Glutamatergic neuron (in vitro differentiated cells): ENCODE measurements at places on chromosomes 5 and 9. TPM values are rescaled to one million over a fixed set of nuclear protein-coding genes. Genes with fewer than 3 reads are reported as not detected.

Gene UGT3A1
- not detected for total RNA-seq

DNA sequence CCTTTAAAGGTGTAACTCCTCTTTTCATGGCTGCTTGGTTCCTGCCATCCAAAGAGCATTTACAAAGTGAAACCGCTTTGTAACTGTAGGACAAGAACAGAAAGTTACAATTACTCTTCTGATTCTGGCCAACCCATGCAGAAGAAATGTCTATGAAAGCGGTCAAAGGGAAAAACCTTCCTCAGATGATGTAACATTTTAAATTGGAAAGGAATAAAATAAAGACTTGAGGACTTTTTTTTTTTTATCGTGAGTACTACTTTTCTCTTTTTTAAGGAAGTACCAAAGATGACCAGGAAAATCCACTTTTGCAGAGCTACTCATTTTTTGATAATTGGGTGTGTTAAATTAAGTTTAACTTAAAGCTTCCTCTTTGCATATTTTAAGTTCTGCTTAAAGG lies 13.0 kb upstream of the C9orf72 start:
- DNase-seq, result no peak

Gene ENHO
- total RNA-seq, result 11.5 TPM

Gene ZNF483
- total RNA-seq, result 6.5 TPM

DNA sequence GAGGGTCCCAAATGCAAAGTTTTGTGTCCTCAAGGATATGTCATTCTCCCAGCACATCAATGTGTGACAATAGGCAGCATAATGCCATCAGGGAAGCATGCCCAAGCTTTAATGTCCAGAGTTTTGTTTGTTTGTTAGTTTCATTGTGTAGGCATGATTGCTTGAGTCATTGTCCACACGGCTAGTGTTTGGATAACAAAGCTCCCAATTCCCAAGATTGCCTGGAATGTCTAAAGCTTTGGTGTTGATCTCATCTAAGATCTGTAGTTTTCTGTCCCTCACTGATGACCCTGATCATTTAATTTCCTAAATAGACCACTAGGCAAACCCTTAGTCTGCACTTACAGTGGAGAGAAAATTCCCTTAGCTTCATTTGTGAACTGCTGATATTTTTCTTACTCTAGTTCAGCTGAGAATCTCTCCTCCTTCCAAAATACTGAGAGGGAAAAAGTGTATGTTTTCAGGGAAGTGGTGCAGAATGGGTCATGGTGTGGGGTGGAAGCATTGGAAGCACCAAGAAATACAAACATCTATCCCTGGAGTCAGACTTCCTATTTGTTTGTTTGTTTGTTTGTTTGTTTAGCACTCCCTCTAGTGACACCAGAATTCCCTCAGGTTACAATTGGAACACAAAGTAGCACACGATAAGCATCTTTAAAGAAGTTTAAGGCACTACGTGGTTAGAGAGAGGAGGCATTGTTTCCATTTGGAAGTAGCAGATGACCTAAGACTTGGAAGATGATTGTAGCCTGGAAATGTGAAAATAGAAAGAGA lies 127.1 kb downstream of the PRDM6 start:
- no peak for DNase-seq

GRCh38 chr9:109315480-109316206 lies 5.2 kb downstream of the EPB41L4B start:
- DNase-seq, result no peak

DNA sequence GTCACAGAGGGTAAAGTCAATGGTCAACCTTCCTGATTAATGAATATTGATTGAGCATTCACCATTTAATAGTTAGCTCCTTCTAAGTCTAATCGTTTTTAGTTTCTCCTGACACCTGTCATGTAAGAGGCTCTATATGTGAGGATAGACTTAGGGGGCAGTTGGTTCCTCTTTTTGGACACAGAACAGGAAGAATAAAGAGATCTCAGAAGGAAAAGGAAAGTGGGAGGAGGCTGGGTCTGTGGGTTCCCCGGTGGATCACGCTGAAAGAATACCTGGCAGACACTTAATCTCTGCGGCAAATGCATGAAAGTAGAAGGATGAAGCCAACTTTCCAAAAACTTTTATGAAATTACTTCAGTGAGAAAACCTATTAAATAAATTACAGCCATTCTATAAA lies 98.4 kb downstream of the PDE4D start:
- no peak for DNase-seq

Gene PDLIM4
- total RNA-seq, result 81.6 TPM

- DNase-seq, result no peak
Measured at GRCh38 chr5:134439210-134439654, 27.6 kb upstream of the CDKN2AIPNL start.

DNA sequence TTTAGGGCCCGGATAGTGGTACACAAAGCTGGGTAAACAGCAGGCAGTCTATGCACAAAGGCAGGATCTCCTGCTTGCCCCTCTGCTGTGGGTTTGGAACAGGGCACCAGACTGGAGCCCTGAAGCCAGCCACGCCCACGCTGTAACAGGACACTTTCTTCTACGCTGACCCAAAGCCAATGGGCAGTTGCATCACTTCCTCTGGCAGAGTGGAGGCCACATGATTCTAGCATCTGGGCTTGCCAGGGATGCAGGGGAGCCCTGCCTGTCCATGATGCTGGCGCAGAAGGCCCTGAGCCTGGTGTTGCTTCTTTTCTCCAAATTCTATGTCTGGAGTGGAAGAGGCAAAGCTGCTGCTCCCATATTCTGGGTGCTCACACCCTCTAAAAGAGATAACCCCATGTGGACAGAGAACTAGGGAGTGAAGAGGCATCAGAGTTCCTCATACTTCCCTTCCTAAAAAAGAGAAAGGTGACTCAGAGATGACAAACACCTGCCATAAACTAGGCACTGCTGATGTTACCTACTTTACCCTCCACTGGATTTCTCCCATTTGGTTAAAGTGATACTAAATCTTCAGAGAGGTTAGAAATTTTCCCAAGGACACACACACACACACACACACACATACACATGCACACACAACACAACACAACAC lies 260.3 kb upstream of the KLF4 start:
- DNase-seq, result no peak

Gene AFAP1L1
- 0.25 TPM for total RNA-seq

Gene RANBP17
- total RNA-seq, result 25.7 TPM

DNA sequence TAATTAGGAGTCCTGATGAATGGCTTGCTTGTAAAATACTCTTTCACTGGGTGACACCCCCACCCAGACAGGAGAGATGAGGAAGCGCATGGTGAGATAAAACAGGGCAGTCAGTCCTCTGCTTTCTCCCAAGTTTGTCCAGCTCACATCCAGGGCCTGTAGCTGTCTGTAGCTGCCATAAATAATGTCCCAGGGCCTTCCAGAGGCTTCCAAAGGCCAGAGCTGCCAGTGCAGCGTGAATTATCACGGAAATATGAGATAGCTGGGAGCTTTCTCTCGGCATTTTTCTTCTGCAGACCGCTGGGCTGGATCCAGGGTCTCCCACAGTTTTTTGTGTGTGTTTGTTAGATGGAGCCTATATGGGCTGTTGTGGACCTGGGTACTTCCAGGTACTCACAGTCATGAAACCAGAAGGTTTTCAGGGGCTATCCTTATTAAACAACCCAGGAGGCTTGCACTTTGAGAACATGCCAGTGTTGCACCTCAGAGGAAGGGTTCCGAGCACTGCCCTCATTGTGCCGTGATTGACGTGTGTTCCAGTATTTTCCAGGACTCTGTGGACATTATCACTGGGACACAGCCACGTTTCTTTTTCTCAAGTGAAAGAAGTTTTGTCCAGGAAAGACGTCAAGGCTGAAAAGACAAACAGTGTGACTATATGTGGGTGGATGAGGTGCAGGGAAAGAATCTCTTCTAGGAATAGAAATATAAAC lies 117.5 kb downstream of the FGF1 start:
- no peak for DNase-seq

Gene SMIM33
- not detected for total RNA-seq

Gene C1QTNF2
- total RNA-seq, result 1.0 TPM

GRCh38 chr5:131682826-131683225 lies 47.8 kb upstream of the RAPGEF6 start:
- DNase-seq, result no peak

- DNase-seq, result no peak
Measured at GRCh38 chr5:10540951-10541646, 22.8 kb upstream of the ANKRD33B start.

- no peak for DNase-seq
Measured at GRCh38 chr5:43973318-43973717, 370.3 kb downstream of the NNT start.

GRCh38 chr5:143219696-143220095 lies 183.8 kb downstream of the NR3C1 start:
- no peak for DNase-seq

DNA sequence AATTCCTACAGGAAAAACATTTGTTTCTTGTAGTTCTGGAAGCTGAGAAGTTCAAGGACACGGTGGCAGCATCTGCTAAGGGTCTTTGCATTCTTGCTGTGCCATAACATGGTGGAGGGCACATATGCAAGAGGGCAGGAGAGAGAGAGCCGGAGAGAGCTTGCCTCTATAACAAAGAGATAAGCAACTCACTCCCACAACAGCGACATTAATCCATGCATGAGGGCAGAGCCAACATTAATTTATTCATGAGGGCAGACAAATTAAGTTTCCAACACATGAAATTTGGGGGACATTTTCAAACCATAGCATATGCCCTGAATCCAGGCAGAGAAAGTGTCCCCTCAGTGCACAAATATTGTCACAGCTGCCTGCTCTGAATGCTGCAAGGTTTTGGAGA lies 4.4 kb upstream of the GTF3C5 start:
- no peak for DNase-seq

DNA sequence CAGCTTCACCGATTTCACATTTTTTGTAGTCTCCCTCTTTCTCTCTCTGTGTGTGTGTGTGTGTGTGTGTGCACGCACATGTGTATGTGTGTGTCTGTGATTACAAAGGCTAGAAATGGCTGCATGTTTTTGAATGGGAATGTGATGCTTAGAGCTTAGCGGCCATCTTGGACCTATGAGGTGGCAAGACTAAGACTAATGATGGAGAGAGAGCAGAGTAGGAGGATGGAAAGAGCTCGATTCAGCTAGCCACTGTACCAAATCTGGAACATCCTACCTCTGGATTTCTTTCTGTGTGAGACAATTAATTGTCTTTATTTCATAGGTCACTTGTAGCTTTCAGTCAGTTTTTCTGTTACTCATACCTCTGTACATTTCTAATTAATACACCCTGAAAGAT lies 205.1 kb downstream of the PCSK1 start:
- no peak for DNase-seq

Gene MARCOL
- not detected for total RNA-seq

DNA sequence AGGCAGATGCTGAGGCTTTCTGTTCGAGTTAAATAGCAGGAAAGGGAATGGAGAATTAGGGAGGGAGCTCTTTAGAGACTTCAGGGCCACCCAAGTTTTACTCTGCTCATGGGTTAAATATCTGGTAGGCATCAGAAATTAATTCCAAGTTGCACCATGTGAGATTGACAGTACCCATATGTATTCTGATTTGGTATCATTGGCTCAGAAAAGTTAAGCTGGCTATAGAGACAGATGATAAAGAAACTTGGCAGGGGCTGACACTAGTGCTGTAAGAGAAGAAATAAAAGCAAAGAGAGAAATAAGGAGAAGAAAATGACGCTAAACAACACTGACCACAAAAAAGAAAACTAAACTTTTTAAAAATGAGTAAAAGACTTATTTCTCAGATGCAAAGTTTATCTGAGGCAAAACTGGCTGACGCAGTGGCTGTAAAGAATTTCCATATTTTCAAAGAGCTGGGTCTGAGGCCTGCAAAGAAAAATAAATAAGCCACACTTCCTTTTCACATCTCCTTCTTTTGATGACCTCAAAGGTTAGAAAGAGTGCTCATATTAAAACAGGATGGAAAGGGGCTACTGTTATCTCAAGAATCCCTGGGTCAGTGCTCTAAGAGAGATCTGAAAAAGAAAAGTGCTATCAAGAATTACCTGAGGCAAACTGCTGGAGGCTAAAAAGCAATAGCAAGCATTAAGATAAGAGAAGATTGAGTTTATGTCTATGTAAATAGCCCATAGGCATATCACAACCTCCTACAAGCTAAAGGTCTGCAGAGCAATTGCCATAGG lies 399.0 kb upstream of the MEF2C start:
- no peak for DNase-seq

- DNase-seq, result no peak
Measured at GRCh38 chr9:18002718-18003438, 424.0 kb downstream of the SH3GL2 start.

DNA sequence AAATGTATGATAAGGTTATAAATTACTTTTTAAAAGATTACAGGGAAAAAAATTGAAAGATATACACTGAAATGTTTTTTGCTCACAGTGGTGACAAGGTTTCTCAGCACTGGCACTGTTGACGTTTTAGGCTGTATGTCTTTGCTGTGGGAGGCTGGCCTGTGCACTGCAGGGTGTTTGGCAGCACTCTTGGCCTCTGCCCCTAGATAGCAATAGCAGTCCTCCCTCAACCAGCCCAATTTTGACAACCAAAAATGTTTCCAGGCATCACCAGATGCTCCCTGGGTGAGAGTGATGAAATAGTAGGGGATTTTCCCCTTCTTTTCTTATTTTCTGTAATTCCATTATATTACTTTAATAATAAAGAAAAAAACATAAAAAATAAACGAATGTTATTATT lies 3.3 kb downstream of the CD274 start:
- DNase-seq, result no peak

Gene IL4
- total RNA-seq, result not detected

GRCh38 chr9:96417661-96418082 lies 498 bp downstream of the ZNF367 start:
- peak; percentile 37 for DNase-seq

Gene ARSI
- total RNA-seq, result not detected

GRCh38 chr5:147859962-147860640 lies 18.4 kb upstream of the SCGB3A2 start:
- no peak for DNase-seq

Gene NR5A1
- total RNA-seq, result not detected

Gene GFI1B
- total RNA-seq, result not detected

DNA sequence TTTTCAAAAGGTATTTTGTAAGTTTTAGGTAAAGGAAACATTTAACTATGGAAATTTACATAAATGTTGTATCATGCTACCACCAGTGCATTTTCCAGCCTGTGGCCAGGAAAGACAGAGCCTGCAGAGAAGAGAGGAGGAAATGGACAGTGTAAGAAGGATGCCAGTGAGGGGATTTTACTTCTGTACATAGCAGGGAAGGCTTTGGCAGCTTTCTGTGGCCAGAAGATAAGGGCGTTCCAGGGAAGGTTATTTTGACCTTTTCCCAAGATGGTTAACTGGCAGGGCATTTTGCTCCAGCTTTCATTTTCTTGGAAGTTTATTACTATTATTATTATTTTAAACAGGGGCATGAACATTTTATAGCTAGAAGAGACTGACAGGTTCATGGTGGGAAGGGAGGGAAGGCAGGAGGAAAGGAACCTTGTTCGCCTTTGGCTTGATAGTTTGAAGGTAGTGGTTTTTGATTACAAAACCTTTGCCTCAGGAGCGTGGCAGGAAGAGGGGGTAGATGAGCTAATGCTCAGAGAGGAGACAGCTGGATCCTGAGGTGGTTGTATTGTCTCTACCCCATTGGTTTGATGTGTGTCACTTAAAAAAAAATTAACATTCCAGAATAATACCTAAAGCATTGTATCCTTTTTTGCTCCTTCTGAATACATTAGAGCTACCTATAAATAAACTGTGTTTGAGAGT lies 4.1 kb downstream of the ISOC1 start:
- no peak for DNase-seq

Gene POLR3G
- total RNA-seq, result 3.9 TPM

Gene COL15A1
- not detected for total RNA-seq
